ENCODE measurements at places on chromosomes 1 and 21.

DNA sequence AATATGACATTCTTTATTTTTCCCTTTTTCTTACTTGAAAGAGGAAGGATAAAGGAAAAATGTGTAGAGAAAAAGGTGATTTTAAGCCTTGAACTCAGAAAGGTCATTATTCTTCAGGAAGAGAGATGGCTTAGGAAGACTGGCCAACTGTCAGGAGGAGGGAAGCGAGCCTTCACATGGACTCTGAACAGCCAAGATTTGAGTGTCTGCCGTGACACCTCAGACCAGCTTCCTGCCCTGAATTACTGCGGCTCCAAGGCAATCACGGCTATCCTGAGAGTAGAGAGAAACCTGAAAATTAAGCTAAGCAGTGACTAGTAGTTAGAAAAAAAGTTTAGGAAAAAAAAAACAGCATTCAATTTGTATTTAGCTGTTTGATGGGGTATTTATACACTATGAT lies 314.7 kb downstream of the KCNH1 start:
- DNase-seq, result no peak

DNA sequence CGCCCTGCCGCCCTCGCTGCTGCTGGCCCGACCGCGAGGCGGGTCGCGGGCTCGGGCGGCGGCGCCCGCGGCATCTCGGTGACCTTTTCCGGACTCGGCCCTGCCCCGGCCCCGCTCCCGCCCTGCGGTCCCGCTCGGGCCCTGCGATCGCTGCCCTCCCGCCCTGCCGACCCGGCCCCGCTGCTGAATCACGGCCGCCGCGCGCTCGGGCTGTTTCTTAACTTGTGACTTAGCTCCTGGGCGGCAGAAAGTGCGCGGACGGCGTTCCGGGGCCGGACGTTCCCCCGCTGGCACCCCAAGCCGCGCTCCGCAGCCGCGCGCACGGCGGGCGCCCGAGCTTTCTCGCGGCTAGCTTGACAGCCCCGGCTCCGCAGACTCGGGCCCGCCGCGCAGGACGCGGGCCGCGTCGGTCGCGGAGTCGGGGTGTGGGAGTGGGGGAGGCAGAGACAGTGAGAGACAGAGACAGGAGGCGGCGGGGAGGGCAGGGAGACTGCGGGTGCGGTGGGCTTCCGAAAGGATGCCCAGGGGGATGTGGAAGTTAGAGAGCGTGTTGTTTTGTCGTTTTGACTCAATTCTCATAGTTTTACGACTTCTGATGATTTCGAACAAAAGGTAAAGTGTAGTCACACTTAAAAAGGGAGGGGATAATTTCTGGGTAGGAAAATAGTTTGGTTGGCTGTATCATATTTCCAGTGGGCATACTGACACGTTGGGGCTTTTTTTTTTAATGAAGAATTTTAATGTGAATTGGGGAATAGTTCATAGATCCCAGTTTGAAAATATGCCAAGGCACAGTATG lies 49.8 kb downstream of the PRDM2 start:
- DNase-seq, result no peak

GRCh38 chr21:45769294-45769693 lies 125.8 kb downstream of the PCBP3 start:
- no peak for DNase-seq

DNA sequence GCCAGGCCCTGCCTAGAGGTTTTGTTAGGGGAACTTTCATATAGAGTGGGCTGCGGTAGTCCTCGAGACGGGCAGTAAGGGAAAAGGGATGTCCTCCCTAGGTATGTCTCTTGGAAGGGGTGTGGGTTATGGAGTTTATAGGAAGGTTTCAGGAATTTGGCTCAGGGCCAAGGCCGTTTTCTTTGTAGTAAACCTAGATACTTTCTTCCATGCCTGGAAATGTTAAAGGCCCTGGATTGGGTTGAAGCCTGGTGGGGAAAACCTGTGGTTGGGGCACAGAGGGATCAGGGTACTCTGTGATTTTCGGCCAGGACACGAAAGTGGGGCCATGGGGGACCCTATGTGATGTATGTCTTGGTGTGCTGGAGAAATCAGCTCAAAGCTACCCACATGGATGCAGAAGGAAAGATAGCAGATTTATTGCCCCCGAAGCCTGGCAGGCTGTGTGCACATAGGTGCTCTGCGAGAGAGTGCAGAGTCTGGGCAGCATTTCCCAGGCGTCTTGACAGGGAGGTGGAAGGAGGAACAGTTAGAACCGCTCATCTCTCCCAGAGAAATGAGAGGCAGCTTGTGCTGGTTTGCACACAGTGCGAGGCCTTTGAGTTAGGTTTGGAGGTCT lies 1.7 kb downstream of the SNAP47 start:
- no peak for DNase-seq

DNA sequence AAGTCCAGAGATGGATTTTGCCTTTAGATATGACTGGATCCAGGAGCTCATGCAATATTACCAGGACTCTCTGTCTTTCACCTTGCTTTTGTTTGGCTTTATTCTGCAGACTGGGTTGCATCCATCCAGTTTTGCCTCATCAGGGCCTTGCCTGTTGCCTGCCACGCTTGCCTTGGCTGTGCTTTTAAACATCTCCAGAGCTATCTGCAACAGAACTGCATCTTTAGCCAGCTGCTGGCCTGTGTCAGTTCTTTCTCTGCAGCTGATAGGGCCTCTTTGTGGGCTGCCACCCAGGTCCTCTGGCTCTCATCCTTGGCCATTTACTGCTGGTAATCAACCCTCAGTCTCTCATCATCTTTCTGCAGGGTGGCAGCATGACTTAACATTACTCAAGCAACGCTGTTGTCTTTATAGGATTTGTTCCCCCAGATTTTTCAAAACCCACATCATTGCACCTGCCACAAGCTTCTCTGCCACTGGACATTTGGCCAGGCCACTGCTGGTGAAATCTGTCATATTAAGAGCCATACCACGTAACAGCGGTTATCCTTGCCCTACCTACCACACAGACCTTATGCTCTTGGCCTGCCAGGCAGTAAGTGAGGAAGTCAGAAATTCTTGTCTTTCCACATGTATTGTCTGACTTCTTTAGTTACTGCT lies 24.4 kb upstream of the HUNK start:
- no peak for DNase-seq

- no peak for DNase-seq
These were observed 62.3 kb downstream of the DHRS3 start for GRCh38 chr1:12555411-12556367.

DNA sequence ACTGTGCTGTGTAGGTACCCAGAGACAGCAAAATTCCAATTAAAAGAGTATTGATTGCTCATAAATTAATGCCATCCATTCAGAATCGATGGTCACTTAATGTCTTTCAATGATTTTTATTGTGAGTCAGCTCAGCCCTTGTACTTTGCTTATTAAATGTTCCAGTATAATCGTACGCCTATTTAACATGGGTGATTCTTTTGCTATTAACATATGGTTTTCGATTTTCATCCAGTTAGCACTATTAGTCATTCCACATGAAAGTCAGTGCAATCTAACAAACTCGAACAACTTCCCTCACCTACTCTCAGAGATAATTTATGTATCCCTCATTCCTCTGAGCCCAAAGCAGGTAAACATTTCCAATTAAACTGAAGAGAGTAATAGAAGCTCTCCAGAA lies 109.6 kb upstream of the APP start:
- DNase-seq, result no peak

GRCh38 chr1:66312271-66312990 lies 221.5 kb upstream of the SGIP1 start:
- no peak for DNase-seq

GRCh38 chr1:223363856-223364684 lies at the start of gene SUSD4:
TSS of gene SUSD4 (minus strand) at chr1:223364176. CDS start at chr1:223363425, 751 bp downstream.
- peak; percentile 58 for DNase-seq

DNA sequence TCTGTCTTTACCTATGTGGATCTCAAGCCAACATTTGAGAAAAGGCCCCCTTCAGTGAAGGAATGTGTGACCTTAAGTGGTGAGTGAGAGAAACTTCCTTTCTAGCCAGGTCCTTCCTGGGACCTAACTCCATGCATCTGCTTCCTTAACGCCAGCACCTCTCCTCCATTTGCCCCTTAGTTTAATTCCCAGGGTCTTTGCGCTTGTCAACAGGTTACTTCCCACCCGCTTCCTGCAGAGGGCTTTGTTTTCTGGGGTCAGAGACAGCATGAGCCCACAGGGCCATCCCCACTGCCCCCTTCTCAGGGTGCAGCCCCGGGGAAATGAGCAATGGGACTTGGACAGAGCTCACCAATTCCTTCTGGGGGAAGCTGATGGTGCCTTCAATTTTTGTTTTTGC lies 54.8 kb downstream of the EVA1C start:
- DNase-seq, result no peak

- DNase-seq, result no peak
These were observed 790.4 kb downstream of the NCAM2 start for GRCh38 chr21:21788591-21788990.

GRCh38 chr1:7470904-7471638 lies 300.0 kb upstream of the VAMP3 start:
- DNase-seq, result no peak

GRCh38 chr1:38210021-38210894 lies 163.7 kb upstream of the POU3F1 start:
- DNase-seq, result no peak

GRCh38 chr1:36529769-36530260 lies 47.1 kb upstream of the CSF3R start:
- no peak for DNase-seq

- DNase-seq, result no peak
These were observed 72.8 kb downstream of the S100B start for GRCh38 chr21:46532080-46532479.

- DNase-seq, result no peak
These were observed 16.9 kb upstream of the GNG12 start for GRCh38 chr1:67850151-67850551.

DNA sequence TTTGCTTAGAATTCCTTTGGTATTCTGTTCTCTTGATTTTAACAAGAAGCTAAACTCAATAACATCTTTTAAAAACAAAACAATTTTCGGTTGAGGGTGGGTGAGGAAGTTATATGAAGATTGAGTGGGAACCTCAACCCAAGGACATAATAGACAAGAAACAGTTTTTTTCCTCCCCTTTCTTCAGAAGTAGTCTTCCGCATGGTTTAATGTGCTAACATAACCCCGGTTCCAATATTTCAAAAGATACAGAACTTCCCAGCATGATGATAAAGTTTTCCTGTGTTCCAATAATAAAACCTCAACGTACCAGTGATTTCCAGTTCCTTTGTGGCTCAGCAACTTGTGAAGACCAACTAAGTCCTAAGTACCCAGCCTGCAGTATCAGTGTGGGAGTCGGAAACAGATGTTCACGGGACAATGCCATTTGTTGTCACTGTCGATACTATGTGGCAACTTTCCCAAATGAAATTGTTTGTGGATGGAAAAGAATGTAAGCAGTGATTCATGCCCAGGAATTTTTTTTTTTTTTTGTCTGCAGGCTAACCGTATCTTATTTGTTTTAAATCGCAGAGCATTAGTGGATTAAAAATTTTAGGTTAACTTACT lies 48.5 kb downstream of the NR5A2 start:
- DNase-seq, result no peak

DNA sequence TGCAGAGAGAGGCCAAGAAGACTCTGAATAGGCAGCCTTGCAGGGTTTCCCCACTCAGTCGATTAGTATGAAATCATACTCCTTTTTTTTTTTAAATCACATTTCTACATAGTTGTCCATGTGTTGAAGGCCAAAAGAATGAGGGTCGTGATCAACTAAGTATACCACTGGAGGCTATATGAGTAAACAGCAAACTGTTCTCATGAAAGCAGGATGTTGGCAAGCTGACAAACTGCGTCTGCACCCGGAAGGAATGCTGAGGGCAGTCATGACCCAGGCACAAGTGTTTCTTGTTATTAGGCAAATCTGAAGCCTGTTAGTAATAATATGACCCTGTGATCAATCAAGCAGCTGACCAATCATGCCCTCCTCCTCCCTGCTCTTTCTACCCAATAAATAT lies 213.2 kb downstream of the USH2A start:
- DNase-seq, result no peak
